ENCODE measurements at places on chromosomes 13 and 19. TPM values are rescaled to one million over a fixed set of nuclear protein-coding genes. Genes with fewer than 3 reads are reported as not detected.

Gene HSD11B1L
- total RNA-seq = 2.4 TPM

- DNase-seq = no peak
Observed at GRCh38 chr19:16599655-16600346, 27.6 kb upstream of the SLC35E1 start.

Gene UBAC2
- 67.4 TPM for total RNA-seq

- no peak for DNase-seq
Observed at GRCh38 chr19:10817291-10818038, 18.5 kb downstream of the TMED1 start.

Gene FGF21
- total RNA-seq = not detected

All from CD4-positive, alpha-beta T cell (primary cell).